ENCODE measurements at places on chromosomes 13 and 19. TPM values are rescaled to one million over a fixed set of nuclear protein-coding genes. Genes with fewer than 3 reads are reported as not detected.

Gene CRB3
- 5.0 TPM for total RNA-seq

Gene MAP4K1
- 0.54 TPM for total RNA-seq

Gene OR7C2
- not detected for total RNA-seq

Gene LPAR6
- 0.18 TPM for total RNA-seq

Gene GPR4
- total RNA-seq = not detected

Measured in A549 treated with RU486 at 1 μM for 4 hours (cell line).